ENCODE measurements at places on chromosomes 11 and 22.

- no peak for DNase-seq
Measured at GRCh38 chr11:71542879-71543777, 5.1 kb upstream of the KRTAP5-9 start.

DNA sequence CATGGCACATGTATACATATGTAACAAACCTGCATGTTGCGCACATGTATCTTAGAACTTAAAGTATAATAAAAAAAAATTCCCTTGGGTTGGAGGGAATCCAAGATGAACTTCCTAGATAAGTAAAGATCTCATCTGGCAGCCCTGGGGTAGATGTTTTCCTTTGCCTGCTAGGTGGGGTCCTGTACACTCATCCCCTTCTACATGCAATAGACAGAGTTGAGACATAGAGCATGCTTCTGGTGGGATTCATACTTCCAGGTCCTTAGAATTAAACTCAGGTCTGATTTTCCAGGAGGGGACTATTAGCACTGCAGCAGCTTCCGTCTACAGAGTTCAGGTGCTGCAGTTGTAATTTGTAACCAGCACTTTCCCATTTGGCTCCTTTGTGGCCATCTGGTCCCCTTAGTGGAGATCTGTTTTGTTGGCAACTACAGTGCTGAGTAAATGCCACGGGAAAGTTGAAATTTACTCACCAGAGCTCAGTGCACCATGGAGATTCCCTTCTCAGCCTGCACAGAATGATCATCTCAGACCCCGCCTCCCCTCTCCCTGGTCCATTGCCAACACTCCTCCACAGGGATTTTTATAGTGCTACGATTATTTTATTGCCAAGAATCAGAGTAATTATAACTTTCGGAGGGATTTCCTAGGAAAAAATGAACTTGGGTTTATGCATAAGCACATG lies 220.1 kb upstream of the E2F8 start:
- no peak for DNase-seq

- no peak for DNase-seq
Measured at GRCh38 chr22:19242699-19243098, 48.8 kb downstream of the CLTCL1 start.

DNA sequence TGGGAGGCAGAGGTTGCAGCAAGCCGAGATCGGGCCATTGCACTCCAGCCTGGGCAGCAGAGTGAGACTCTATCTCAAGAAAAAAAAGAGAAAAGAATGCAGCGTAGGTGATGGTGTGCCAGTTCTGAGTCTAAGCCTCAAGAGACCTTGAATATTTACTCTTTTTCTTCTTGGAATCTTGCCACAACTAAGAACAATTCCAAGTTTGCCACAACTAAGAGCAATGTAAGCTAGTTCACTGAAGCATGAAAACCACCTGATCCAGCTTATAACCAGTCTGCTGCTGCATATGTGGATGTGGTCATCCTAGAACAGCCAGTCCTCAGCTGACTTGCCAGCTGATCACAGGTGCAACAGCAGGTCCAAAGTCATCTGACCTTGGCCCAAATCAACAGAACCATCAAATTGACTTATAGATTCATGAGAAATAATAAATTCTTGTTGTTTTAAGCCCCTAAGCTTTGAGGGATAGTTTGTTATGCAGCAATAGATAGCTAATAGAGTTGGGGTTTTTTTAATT lies 25.4 kb upstream of the SEZ6L start:
- DNase-seq, result no peak

- DNase-seq, result no peak
Measured at GRCh38 chr11:118234833-118235232, 10.0 kb upstream of the JAML start.

GRCh38 chr11:117199053-117199915 lies at the start of gene TAGLN:
Gene TAGLN (plus strand): TSS chr11:117199370. CDS start chr11:117203014, 3,644 bp downstream.
- no peak for DNase-seq

DNA sequence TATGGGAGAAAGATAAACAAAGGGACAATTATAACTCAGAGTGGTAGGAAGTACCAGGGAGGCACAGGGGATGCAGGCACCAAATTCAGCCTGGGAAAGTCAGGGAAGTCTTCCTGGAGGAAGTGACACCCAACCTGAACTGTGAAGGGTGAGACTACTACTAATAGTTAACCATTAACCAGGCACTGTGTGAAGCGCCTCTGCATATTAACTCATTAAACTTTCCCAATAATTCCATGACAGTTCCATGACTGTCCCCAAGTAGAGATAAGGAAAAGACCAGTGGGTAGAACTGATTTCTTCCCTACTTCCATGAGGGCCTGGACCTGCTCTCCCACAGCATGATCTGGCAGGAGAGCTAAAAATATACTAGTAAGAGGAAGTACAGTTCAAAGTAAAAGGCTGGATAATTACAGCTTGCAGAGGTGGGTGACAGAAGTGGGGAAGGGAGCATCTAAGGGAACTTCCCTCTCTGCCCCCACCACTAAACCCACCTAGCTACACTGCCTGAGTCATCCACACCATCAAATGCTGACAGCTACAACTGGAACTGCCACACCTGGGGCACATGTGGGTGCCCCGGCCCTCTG lies 4.7 kb upstream of the AP1B1 start:
- DNase-seq, result no peak

DNA sequence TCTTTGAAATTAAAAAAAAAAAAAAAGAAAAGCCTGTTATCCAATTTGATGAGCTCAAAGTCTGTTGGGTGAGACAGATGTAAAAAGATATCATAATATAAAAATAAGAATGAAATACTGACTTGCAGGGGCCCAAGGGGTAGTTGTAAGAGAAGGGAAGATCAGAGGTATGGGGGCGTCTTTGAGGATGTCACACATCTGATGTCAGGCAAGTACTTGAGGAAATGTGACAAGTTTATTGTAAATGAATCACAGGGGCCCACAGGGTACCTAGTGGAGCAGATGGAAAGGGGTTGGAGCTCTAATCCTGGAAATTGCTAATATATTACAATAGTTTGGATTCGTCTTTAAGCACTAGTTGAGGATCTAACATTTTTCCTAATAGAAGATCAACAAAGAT lies 131.6 kb downstream of the MAML2 start:
- no peak for DNase-seq

GRCh38 chr11:14124886-14125285 lies 162.4 kb downstream of the SPON1 start:
- no peak for DNase-seq

DNA sequence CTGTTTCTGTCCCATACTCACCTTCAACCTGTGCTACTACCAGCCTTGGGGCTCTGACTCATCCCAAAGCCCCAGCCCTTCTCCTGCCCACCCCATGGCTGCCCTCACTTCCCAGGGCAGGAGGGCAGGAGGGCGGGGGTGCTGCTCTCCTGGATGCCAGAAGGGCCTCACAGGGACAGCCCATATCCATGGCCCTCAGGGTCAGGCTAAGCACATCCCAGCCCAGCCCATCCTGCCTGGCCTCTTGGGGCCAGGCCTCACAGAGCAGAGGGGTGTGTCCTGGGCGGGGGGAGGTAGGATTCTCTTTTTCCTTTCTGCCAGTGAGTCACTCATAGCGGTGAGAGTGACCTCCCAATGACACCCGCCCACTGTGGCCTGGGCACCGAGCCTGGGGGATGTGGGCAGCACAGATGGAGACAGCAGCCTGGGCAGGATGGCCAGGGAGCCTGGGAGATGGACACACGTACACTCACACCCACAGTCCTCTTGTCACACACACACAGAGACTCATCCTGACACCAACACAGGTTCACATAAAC lies 2.4 kb downstream of the LTBP3 start:
- no peak for DNase-seq

DNA sequence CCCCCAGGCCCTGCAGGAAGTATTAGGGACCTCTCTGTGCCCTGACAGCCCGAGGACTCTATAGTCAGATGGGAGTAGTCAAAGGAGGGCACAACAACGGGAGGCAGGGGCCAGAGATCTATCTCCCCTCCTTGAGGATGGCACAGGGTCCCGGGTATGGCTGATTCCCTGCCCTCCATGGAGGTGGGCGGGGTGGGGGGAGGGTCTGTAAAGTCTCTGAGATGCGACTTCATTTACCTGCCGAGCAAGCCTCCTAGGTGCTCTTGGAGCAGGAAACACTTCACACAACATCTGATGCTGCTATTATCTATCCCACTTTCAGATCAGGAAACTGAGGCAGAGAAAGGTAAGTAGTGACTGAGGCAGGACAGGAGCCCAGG lies 769 bp upstream of the CDC42EP1 start:
- no peak for DNase-seq

GRCh38 chr11:118666371-118666770 lies 13.1 kb downstream of the TREH start:
- no peak for DNase-seq

DNA sequence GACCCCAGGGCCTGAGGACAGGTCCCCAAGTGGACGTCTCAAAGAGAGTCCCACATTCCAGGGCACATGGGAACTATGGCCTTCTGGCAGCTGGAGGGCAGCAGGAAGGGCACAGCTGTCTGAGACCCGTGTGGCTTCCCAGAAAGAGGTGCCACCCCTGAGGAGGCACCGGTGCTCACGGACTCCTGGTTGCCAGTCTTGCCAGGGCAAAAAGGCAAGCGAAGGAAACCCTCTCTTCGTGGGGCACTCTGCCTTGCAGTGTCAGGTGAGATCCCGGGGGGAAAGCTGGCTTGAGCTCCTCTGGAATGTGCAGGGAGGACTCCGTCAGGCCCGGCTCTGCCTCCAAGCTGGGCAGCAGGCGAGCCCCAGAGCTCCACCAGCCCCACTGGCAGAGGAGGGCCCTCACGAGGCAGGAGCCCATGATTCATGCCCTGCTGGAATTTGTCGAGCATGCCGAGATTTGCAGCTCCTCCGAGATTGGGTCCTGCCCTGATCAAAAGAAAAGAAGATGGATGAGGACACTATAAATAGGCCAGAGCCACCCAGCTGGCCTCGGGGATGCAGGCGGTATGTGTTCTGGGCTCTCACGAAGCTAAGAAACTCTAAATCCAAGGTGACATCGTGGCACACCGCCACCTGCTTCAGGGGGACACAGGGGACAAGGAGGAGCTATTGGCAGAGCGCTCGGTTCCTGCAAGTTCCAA lies 9.9 kb upstream of the CELSR1 start:
- no peak for DNase-seq

DNA sequence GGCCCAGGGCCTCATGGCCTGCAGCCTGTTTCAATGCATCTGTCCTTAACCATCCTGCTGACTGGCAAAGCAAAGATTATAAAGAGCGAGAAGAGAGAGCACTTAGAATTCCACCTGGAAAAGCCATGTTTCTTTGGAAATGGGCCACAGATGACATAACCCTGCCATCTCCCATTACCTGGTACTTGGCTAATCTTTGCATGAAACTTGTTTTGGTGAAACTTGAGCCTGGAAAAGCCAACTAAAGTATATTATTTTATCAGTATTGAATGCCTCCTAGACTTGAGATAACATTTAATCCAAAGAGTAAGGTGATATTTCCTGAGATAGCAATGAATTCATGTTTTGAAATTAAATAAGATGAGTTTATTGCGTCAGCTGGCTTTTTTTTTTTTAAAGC lies 72.6 kb downstream of the NAV2 start:
- no peak for DNase-seq

- no peak for DNase-seq
Measured at GRCh38 chr11:128521682-128522054, 65.7 kb downstream of the ETS1 start.

- no peak for DNase-seq
Measured at GRCh38 chr11:14082338-14082737, 119.8 kb downstream of the SPON1 start.

DNA sequence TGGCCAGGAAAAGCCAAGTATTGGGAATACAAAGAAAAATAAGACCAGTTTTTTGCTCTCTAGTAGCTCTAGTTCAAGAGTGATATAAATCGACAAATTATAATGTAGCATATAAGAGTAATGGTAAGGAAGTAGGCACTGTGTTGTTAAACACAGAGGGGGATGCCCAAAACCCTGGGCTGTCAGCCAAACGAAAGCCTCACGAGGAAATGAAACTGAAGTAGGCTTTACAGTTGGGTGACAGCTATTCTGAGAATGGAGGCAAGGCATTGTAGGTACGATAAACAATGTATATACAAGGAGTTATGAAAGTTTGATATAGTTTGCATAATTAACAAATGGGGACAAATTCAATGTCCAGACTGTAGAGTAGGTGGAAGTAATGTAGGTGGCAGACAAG lies 176.4 kb downstream of the FAM181B start:
- no peak for DNase-seq

DNA sequence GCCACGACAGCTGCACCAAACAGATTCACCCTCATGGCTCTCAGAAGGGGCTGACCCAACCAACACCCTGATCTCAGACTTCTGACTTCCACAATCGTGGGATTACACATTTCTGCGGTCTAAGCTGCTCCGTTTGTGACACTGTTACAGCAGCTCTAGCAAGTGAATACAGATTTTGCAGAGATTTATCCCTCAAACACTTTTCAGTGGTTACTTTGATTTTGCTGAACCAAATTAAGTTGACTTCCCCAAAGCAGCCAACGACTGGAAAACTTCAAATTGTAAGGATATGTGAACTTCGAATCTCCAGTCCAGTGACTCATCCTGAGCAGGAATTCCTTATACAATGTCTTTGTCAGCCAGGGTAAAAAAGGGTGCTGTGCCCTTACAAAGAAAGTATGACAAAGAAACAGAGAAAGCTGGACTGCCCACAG lies 14.8 kb upstream of the INCENP start:
- no peak for DNase-seq

DNA sequence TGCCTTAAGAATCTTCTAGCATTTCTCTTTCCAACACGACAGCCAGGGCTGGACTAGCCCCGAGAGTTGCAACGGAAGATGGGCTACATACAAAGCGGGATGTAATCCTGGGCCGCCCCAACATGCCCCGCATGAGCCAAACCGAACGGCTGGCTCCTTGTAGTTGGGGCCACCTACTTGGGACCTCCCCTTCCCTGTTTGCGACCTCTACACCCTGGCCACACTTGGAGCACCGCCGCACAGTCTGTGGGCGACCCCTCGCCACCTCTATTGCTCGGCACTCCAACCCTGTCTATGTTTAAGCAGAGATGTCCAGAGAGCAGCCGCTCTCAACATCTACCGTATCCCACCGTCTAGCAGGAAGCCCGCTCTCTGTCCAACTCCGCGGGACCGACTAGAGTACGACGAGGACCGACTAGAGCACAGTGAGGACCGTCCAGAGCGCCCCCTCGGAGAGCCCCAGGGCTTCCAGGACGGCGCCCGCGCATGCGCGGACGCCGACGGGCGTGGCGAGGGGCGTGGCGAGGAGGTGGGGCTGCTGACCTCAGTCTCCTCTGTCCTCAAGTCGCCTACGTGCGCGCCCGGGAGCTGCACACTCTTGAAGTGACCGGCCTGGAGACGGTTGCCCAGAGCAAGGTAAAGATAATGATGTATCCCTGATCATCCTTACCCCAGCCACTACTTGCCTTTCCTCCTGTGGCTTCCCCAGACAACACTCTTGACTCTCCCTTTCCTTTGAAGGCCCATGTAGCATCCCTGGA lies 32.3 kb downstream of the NEAT1 start:
- peak; percentile 66 for DNase-seq

- DNase-seq, result no peak
Measured at GRCh38 chr22:47030143-47030661, 267.8 kb downstream of the TBC1D22A start.

- no peak for DNase-seq
Measured at GRCh38 chr22:36227396-36227795, 11.9 kb downstream of the APOL2 start.

All from stimulated activated CD8-positive, alpha-beta memory T cell treated with anti-CD3 and anti-CD28 coated beads, Interleukin-15, amount 100 ng/mL, for 1 hour (primary cell).